ENCODE measurements at places on chromosomes 2 and 18. TPM values are rescaled to one million over a fixed set of nuclear protein-coding genes. Genes with fewer than 3 reads are reported as not detected.

The HOXD9 gene
- 0.54 TPM for total RNA-seq

The C2orf81 gene
- total RNA-seq = 0.41 TPM

The INHA gene
- total RNA-seq = 0.36 TPM

The SRD5A2 gene
- 0.10 TPM for total RNA-seq

The HJURP gene
- total RNA-seq = not detected

The TTC39C gene
- 1.2 TPM for total RNA-seq

The G6PC2 gene
- total RNA-seq = not detected

The GCG gene
- total RNA-seq = not detected

The CYTIP gene
- total RNA-seq = 0.48 TPM

The FKBP7 gene
- total RNA-seq = 2.7 TPM

The PSTPIP2 gene
- total RNA-seq = 18.8 TPM

The RPRD1A gene
- total RNA-seq = 41.5 TPM

The PXDN gene
- total RNA-seq = 8.5 TPM

The TRABD2A gene
- total RNA-seq = 0.74 TPM

The DSC1 gene
- total RNA-seq = not detected

The C2orf78 gene
- not detected for total RNA-seq

Measured in psoas muscle (tissue), 8 donors.